ENCODE measurements at places on chromosomes 11 and 22.

GRCh38 chr11:63826471-63827190 lies 12.3 kb upstream of the MARK2 start:
- DNase-seq, result no peak

DNA sequence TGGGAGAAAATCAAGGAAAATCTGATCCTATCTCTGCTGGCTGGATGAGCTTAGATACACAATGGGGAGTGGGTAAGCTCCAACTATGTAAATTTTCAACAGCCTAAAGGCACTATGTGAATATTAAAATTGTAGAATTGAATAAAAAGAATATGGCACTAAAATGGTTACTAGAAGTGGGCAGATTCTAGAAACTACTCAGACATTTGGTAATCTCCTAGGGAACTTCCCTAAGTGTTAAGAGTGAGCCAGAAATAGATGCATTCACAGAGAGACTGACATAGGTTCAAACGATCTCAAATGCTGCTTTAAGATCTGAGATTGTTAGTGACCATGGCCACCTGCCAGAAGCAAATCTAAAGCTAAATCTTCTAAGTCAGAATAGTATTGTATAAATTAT lies 4.3 kb upstream of the OR52E1 start:
- DNase-seq, result no peak

GRCh38 chr22:42190274-42190673 lies 59.7 kb upstream of the CYP2D6 start:
- DNase-seq, result no peak

DNA sequence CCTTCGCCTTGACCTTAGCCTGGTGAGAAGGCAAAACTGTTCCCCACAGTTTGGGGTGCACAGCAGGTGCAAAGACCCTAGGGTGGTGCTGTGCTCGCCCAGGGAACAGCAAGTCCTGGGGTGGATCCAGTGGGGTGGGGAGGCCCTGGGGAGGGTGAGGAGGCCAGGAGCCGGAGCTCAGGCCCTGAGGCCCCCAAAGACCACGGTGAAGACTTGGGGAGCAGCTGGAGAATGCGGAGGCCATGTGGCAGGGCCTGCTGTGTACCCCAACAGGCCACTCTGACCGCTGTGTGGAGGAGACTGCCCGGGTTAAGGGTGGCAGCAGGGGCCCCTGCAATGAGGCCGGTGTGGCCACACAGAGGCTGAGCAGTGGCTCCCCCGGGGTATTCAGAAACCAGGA lies 101.1 kb upstream of the RTL6 start:
- DNase-seq, result no peak

DNA sequence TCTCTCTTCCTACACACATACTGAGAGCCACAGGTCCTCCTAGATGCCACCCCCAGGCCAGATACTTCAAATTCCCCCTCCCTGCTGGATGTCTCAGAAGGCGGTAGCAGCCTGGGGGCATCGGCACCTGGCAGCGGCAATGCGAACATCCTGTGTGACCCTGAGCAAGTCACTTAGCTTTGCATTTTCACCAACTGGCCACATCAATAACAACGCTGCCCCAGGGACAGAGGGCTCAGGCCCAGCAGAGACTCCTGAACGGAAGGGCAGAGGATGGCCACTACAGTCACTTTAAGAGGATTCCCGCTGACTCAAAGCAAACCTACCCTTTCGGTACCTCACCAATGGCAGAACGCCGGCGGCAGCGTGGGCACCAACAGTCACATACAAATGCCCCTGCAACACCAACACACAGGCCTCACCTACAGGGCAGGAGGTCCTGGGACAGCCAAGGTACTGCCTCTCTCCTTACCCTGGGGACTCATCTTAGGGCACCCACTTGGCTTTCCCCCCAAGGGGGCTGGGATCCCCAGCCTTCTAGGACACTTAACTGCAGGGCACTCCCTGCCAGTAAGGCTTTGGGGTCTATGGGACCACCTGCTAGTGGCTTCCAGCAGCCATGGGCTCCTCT lies 1.6 kb downstream of the LMO1 start:
- no peak for DNase-seq

DNA sequence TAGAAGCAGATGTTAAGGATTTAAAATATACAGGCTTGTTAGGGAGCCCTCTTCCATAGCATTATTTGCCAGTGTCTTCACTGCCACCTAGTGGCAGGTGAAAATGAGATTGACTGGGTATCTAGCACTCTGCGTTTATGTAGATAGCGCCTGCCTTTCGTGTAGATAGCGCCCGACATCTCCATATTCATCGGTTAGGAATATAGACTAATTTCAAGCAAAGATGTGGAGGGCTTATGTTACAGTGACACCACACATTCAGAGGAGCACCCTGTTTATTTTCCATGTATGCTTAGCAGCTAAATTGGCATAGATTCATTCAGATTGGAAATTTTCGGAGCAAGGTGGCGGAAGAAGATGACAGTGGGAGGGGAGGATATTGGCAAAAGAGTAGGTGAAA lies 72.0 kb downstream of the SLC5A12 start:
- peak; percentile 74 for DNase-seq

DNA sequence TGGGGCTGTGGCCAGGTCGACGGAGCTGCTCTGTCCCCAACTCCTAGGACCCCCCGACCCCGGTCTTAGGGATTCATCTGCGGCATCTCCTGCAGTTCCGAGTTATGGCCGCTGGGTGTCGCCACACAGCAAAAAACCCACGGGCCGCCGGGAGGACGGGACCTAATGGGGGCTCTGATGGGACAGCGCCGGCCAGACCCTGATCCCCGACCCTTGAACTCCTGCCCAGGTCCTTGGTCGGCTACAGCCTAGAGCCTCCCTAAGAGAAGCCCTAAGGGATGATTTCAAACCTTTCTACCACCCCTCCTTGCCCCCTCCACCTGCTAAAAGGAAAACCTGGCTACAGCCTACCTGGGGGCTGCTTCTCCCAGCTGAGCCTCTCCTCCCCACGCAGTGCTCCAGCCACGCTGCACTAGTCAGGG lies 30.8 kb upstream of the LRRC10B start:
- no peak for DNase-seq

DNA sequence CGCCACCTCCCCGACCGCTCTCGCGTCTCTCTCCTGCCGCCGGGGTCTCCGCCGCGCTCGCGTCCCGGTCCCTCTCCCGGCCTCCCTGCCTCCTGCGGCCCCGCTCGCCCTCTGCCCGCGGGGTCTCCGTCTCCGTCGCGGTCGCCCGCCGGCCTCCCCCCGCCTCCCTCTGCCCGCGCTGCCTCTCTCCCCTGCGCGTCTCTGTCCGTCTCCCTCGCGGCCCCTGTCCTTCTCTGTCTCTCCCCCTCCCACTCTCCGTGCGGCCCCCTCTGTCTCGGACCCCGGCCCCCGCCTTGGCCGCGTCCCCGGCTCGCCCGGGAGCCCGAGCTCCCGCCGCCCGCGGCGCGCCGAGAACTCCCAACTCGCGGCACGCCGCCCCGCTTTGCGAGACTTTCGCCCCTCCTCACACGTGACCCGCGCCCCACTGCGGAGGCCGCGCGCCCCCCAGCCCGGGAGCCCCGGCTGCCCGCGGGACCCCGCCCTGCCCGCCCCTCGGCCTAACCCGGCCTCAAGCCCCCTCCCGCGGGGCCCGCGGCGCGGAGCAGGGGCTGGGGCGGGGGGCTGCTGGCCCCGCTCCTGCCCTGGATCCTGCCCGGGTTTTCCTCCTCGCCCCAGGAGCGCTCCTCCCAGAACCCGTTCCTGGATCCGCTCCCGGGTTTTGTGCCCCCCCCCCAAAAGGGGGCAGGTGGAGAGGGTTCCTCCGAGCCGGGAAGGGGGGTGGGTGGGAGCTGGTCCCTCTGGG lies 702 bp upstream of the KCNJ4 start:
- DNase-seq, result peak; percentile 30

- no peak for DNase-seq
Measured at GRCh38 chr11:40202589-40203270, 1256.7 kb downstream of the LRRC4C start.

- no peak for DNase-seq
Measured at GRCh38 chr11:540583-541432, 3.5 kb downstream of the LRRC56 start.

Measured in fibroblast of skin of right quadriceps (primary cell).